ENCODE measurements at places on chromosomes 1 and 21.

DNA sequence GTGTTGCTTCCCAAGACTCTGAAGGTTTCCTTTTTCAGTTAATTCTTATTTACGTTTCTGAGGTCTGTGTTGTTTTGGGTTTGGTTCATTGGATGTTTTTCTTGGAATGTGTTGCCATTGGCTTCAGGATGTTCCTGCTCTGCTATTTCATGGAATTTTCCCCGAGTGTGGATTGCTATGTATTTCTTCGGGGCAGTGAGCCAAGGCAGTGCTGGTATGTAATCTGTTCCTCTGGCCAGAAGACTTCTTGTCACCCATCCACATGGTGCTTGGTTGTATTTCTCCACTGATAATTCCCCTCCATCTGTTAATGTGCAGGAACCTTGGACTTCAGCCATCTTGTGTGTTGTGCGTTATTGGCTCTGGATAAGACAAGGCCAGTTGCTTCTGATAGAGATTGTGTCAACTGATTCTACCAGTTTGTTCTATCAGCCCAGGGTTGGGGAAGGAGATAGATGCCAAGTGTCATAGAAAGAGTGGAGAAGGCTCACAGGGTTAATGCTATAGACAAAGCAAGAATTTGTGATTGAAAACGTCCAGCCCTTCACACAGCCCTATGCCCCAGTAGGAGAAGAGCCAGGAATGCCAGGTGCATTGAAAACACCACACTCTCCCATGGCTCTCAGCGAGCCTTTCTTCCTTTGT is 505.2 kb downstream of the PLPP3 start:
- DNase-seq, result no peak

DNA sequence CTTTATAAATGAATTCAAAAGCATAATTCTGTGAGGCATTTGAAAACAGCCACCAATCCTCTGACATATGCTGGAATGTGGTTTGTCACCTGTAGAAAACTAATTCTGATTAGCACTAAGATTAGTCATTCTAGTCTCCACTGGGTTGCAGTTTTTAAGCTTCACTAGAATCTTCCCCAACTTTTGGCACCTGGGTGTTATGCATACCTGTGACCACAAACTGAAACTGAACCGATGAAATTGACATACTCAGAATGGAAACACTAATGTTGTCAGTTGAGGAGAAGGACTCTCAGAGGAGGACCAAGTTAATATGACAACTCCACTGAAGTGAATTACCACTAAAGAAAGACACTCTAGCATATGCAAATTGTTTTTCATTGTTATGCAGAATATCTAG is 285.8 kb upstream of the NEGR1 start:
- DNase-seq, result no peak

DNA sequence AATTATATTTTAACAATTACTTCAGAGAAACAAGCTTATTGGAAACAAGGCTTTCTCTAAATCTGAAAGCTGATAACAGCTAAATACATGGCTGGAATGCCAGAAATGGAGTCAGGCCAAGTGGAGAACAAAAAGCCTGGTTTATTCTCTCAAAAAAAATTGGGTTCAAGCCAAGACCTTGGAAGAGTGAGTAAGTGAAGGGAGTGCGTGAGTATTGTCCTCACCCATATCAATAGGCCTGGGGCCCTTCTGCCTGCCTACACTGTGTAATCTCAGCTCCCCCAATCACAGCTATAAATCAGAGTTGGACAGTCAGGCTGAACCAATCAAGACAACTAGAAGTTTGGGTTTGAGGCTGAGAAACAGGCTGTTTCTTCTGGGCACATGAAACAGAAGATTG is 7.4 kb downstream of the KYAT3 start:
- DNase-seq, result no peak

GRCh38 chr1:55632906-55633305 is 417.7 kb upstream of the USP24 start:
- no peak for DNase-seq

DNA sequence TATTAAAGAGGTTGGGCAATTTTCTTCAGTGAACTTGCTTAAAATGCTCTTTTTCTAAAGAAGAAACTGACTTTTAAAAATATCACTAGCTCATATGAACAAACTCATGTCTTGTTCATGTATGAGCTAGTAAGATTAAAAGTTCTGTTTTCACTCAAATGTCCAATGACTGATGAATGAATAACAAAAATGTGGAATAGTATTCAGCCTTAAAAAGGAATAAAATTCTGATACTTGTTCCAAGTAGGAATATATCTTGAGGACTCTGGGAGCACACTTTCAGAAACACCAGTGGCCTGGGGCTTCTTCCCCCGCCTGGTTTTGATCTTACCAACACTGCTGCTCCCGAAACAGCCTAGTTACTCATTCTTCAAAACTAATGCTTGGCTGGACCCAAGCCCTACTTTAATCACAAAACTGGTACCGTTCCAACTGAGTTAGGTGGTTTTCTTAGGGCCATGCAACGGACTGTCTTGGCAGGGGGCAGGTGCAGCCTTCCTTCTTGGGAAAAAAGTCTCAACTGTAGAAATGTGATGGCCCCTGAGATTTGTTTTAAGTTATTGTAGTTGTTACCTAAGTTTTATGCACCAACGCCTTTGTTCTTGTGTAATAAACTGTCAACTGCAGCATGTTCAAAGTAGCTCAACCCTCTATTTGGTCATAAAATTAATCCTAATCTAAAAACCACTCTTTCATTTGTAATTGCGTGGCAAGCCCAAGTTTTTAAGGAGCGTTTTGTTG is 116.0 kb downstream of the ETS2 start:
- no peak for DNase-seq

- no peak for DNase-seq
These were observed 85.8 kb downstream of the SYF2 start for GRCh38 chr1:25146451-25146855.

DNA sequence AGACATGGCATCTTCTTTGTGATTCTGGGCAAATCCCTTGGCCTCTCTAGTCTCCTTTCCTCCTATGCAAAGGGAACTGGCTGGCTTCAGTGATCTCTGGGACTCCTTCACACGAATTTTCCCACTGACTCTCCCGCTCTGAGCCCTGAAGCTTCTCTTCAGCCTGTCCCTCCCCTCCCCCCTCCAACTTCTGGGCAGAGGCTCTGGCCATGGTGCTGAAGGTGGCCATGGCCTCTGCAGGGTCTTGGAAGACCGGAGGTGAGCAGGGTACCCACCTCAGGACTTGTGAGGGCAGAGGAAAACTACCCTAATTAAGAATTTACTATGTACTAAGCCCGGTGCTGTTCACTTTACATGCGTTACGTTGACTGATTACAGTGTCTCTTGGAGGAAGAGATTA is 29.4 kb upstream of the POU3F1 start:
- no peak for DNase-seq

GRCh38 chr1:53593758-53594380 is 134.7 kb downstream of the DMRTB1 start:
- no peak for DNase-seq
